ENCODE measurements at places on chromosomes 6 and 20.
A peak's percentile ranks its signal among the peaks of the same experiment; 100 is the strongest.

GRCh38 chr20:12113075-12113467 lies 195.4 kb downstream of the BTBD3 start:
- DNase-seq = no peak

DNA sequence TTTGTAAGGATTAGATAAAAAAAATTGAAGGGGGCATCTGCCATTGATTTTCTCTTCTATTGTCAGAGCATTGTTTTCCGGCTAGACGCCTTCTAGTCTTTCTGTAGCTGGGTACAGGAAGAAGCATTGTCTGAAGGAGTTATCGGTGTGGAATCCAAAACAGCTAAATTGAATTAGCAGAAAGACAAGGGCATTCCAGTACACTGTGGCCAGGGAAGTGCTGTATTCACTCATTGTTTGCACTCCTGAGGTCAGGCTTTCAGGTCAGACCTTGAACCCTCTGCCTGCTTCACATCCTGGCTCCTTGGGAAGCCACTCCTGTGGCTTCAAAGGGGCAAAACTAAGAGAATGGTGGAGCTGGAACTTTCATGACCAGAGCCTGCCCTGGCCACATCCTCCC lies 81.1 kb upstream of the SNAP25 start:
- DNase-seq = no peak

DNA sequence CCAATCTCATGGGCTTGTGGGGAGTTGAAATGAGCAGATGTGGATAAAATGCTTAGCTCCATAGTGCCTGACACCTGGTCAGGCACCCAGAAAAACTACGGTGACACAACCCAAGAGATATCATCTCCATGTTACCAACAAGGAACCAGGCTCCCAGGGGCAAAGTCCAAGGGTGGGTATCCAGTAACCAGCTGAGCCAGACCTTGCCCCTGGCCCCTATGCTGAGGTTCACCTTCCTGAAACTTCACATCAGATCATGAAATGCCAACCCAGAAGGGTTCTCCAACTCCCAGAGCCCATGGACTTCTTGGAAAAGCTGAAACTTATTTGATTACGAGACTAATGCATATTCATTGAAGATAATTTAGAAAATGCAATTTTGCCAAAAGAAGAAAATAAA lies 141.8 kb upstream of the KCNG1 start:
- DNase-seq = no peak

- DNase-seq = no peak
Observed at GRCh38 chr6:19925533-19925932, 88.4 kb downstream of the ID4 start.

GRCh38 chr6:5084360-5084780 lies 771 bp upstream of the PPP1R3G start:
- no peak for DNase-seq

- DNase-seq = no peak
Observed at GRCh38 chr20:59812286-59813125, 120.9 kb downstream of the SYCP2 start.

GRCh38 chr6:4568138-4568537 lies 208.1 kb upstream of the CDYL start:
- DNase-seq = no peak

DNA sequence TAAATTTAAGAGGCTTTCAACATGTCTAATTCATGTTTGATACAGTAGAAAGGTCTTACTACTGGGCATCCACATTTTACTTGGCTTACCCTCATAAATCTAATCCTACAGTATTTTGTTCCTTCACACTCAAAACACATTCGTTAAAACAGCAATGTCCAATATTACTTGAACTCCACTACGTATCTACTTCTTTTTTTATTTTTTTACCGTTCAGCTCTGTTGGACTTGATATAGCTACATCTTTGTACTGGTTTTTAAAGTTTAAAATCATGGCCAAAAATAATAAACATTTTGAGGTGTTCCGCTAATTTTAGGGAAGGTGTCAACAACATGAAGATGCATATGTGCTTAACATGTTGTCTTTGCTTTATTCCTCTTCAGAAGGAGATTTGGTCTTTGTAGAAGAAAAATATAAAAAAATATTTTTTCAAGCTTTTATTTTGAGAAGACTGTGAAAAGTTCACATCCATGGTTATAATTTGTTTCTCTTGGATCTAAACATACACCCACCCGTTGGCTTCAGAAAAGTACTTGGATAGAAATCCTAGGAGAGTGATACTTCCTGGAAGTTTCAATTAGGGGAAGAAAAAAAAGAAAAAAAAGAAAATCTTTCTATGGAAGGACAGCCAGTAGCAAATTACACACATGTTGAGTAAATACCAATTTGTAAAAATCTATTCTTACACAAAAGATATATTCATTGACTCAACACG lies 71.5 kb downstream of the EPB41L2 start:
- DNase-seq = no peak

DNA sequence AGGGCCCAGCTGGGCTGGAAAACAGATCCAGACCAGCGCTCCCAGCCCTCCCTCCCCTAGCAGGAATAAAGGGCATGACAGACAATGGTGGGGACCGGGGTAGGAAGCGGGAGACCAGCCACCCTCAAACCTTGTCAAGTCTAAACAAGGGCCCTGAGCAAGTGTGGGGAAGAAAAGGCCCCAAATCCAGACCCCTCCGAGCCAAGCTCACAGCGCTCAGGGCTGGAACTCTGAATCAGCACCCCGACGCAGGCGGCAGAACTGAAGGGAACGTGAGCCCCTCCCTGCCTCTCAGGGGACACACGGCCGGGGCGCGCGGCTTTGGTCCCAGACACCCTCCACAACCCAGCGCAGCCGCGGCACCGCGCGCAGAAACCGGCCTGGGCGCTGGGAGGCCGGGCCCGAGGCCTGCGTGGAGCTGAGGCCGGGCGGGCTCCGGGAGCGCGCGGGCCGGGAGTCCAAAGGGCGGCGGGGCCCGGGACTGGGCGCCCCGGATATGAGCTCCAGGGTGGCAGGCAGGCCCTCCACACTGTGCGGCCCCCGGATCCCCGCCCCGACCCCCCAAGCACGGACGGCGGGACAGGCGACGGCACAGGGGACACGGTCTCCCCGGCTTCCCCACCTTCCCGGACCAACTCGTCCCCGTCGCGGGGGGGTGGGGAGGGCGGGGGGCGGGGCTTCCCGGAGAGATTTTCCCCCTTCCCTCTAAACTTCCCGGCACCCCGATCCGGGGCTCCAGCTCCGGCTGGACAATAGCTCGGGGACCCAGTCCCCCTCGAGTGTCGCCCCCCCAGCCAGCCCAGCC lies 641 bp downstream of the TEAD3 start:
- DNase-seq = no peak

DNA sequence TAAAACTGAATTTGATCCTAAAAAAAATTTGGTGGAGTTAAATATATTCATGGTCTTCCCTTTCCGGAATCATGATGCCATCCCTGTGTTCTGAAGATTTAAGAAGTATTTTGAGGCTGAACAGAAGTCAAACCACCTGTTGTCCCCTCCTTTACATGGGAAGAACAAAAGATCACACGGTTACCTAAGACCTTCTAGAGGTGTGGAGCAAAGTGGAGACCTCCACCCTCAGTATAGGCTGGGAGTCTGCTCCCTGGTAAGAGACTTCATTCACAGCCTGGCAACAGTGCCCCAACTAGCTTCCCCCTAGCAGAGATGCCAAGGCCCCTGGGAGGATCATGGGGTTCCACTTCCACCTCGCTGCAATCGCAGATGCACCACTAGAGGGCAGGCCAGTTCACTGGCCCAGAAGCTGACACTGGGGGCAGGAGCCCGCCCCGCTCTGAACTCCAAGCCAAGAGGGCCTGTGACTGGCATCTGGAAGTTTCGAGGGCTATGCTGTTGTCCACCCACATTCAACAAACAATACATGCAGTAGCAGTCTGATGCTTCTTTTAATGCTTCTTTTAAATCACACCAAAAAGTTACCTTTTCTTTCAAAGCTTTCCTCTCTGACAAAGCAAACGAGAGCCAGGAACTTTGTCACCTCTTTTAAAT lies 19.5 kb upstream of the UBE2J1 start:
- DNase-seq = peak; percentile 74

DNA sequence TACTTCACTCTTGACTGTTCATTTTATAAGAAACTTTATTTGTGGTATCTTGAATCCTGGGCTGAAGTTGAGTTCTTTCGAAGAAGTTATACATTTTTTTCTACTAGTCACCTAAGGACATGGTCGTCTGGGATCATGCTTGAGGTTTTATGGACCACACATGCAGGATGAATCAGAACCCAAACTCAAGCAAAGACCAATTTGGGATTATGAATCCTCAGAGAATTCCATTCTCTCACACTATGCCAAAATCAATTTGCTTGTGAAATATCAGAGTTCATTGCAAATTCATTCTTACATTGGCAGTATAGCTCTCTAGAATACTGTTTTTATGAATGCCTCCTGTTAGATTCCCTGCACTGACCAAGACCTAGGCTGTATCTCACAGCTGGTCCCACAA lies 114.3 kb upstream of the HDAC2 start:
- DNase-seq = no peak

DNA sequence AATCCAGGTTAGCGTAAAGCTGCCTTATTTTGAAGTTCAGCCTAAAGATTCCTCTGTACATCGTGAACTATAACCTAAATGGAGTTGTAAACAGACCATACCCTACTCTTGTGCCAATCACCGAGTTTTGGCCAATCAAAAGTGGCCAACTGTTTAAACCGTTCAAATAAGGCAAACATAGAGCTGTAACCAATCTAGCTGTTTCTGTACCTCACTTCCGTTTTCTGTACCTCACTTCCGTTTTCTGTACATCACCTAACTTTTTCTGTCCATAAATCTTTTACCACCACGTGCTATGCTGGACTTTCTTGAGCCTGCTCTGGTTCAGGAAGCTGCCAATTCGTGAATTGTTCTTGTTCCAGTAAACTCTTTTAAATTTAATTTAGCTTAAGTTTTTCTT lies 39.7 kb downstream of the LBP start:
- no peak for DNase-seq

- DNase-seq = no peak
Observed at GRCh38 chr20:54047048-54047447, 23.3 kb downstream of the BCAS1 start.

DNA sequence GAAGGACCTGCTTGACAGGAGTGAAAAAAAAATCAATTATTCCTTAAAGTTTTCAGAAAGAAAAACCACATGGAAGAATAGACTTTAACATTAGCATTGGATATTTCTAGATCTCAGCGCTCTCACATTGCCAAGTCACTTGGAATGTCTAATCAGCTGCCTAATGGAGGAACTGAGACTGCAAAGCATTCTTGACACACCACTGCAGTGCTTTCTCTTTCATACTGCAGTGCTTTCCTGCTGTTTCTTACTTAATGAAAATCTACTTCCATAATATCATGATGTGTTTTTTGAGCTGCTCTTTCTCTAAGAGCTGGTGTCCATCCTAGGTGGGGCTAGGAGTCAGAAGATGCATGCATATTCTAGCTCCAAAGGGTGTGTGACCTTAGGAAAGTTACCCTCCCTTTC lies 20.4 kb upstream of the MCM3 start:
- DNase-seq = peak; percentile 27

DNA sequence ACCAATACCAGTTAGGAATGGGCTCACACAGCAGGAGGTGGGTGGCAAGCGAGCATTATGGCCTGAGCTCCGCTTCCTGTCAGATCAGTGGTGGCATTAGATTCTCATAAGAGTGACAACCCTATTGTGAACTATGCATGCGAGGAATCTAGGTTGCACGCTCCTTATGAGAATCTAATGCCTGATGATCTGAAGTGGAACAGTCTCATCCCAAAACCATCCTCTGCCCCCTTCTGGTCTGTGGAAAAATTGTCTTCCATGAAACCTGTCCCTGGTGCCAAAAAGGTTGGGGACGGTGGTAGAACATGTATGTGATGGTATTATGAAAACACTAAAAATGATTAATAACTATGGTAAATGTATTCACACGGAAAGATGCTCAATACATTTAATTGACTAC lies 99.7 kb upstream of the HIVEP1 start:
- DNase-seq = no peak

DNA sequence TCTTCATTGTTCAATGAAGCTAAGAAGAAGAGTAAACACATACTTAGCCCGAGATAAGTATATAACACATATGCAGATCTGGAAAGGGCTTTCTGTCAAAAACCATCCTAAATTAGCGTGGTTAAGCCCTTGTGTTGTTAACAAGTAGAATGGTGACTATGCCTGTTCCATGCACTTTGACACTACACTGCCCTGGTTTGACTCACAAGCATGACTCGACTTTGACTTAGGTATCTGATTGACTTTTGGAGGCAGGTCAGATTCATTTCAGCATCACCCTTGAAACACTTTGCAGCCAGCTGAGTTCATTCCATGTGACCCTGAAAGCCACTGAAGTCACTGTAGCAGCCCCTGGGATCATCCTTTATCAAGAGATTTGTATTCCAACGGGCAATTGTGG lies 239.8 kb downstream of the TBX18 start:
- DNase-seq = no peak

GRCh38 chr6:18420328-18420727 lies 33.2 kb downstream of the RNF144B start:
- no peak for DNase-seq

DNA sequence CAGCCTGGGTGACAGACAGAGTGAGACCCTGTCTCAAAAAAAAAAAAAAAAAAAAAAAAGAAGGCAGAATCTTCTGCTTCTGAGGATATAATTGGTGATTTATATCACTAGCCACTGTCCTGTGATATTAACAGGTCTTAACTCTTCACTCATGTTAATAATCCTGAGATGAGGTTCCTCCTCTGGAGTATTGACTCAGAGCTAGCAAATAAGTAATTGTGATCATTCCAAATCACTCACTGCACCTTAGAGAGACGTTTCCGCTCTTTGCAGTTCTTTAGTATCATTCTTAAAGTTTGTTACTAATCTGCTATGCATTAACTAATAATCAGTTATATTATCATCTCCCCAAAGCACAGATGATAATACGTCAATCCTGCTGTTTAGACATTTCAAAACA lies 41.6 kb upstream of the NOX3 start:
- DNase-seq = no peak

DNA sequence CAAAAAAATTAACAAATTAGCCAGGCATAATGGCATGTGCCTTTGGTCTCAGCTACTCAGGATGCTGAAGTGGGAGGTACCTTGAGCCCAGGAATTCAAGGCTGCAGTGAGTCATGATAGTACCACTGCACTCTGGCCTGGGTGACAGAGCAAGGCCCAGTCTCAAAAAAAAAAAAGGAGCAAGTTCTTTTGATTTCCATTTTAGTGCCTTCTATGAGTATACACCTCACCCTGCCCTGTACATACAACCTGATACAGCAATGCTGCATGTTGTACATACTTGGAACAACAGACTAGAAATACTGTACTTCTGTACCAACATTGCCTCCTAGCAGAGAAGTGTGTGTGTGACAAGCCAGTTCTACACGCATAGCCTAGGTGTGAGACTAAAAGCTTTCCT lies 97.3 kb upstream of the CARMIL1 start:
- no peak for DNase-seq

DNA sequence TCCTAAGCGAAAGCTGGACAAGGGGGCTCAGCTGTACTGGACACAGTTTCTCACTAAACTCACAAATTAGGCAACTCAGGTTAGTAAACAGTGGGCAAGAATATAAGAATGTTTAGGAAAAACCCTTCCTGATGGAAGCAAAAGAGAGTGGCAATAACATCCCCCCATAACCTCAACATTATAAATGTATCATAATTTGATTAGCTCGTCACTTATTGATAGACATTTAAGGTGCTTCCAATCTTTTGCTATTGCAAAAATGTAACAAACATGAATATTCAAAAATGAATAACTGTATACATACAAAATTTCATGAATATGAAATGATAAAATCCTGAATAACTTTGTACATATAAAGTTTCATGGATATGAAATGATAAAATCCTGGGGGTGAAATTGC lies 415.7 kb downstream of the EPM2A start:
- DNase-seq = no peak
